ENCODE measurements at places on chromosomes 5 and 9.

DNA sequence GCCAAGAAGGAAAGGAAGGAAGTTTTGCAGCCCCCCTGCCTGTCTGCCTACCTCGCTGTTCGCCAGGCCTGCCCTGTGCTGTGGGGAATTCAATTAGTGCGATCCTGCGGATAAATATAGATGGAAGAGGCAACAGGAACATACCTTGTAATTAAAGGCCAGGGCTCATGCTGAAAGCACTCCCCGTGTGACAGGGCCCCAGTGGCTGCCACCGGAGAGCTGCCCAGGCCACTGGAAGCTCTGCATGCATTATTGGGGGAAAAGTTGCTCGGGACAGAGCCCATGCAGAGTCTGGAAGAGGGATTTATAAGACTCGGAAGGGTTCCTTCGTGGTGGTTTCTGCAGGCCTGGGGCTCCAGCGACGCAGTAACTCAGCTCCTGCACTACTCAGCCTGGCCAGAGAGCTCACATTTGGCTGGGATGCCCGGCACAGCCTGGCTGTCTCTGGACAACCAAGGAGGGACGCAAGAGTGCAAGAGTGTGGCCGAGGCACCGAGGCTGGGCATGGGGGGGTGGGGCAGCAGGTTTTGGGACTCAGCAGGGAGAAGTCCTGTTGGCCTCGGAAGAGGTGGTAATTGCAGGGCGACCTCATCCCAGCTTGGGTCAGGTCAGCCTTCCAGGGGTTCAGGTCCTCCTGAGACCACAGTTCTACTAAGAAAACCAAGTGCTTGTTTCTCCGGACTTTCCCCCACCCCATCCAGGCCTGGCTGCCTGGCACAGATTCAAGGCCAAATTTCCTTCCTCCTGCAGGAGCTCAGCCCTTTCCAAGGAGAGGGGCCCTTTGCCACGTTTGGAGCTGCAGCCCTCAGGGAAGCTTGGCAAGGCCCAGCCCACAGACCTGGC lies 68.1 kb upstream of the GGTA1 start:
- peak overlapping the region; percentile 34 for H3K27ac ChIP-seq
- peak overlapping the region; percentile 44 for H3K4me3 ChIP-seq
- DNase-seq = no peak
- H3K4me1 ChIP-seq = peaks cover 32% of the 10 kb centered on the region
- H3K36me3 ChIP-seq = no peaks in the 10 kb centered on the region
- no peaks in the 10 kb centered on the region for H3K27me3 ChIP-seq

DNA sequence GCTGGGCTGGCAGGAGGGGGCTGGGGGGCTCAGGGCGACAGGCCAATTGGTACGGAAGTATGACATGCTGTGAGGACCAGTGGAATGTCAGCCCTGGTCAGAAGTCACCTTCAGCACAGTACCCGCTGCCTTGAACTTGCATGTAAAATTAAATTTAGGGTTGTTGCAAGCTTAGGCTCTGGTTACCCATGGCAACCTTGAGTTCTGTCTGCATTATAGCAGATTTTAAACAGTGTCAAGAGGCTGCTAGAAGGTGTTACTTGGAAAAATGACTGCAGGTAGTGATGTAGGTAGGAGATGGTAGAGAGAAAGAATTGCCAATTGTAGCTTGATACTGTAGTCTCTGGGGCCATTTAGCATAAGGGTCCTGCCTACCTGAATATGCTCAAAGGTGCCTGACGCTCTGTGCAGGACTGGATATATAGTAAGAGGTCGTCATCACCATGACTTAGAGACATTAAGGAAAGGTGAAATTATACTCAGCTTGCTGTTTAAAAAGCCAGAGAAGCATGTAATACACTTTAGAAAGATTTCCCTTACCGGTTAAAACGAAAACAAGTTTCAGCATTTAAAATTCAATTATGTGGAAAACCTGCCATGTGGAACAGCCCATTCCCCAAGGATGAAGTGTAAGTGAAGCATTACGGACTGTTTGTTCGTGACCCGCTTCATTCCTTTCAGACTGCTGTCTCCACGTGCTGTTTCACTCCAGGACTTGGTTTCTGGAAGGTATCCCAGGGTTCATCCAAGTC lies 169.0 kb downstream of the PDZD2 start:
- no peaks in the 10 kb centered on the region for H3K4me1 ChIP-seq
- no peak overlapping the region for H3K4me3 ChIP-seq
- no peak overlapping the region for H3K27ac ChIP-seq
- DNase-seq = no peak

DNA sequence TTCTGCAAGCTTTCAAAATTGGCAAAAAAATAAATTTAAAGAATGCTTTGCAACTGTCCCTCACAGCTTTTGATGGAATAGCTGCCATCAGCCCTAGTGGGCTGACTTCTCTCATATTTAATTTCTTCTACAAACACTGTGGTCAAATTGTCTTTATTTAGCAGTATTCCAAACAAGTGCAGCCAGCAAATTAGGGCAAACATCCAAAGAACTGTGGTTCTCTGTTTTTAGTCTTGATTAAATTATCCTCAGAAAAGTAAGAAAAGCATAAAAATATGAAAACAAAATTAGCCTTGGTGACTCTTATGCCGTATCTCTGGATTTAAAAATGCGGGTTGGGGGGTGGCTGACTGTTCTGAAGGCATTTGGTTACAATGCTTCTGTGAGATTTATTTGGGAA lies 95.8 kb upstream of the RETREG1 start:
- peaks cover 22% of the 10 kb centered on the region for H3K36me3 ChIP-seq
- no peak overlapping the region for H3K27ac ChIP-seq
- no peak for DNase-seq
- no peak overlapping the region for H3K4me3 ChIP-seq

DNA sequence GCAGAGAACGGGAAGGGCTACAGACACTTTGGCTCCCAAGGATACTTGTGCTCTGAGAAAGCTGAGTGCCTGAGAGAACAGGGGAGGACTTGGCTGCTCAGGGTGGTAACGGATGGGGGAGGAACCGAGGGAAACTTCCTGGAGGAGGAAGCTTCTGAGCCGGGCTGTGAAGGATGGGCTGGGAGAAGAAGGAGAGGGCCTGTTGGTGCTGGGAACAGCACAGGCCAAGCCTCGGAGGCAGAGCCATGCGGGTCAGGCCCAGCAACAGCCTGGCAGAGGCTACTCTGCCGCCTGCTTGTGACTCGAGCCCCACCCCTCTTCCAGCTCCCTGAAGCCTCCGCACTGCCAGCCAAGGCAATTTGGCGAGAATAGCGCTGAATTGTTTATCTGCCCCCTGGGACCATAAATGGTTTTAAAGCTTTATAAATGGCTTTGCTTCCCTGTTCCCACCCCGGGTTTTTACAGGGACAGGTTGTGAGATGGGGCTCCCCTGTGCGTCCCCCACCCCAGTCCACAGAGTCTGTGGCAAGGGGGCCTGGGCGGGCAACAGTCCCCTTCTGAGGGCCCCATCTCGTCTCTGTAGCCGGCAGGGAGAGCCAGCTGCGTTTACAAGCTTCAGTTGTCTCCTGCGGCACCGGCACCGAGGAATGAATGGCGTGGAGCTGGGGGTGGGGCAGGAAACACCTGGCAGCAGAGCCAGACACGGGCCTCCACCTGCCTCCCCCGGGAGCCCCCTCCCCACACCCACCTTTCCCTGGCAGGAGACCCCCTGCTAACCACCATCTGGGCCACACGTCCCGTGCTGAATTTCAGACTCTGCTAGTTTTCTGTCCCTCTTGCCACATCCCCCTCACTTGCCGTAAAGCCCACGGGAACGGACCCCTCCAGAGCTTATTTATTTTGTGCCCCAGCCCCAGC lies 24.4 kb downstream of the FAM163B start:
- H3K27ac ChIP-seq = no peak overlapping the region
- peaks cover 26% of the 10 kb centered on the region for H3K4me1 ChIP-seq
- H3K27me3 ChIP-seq = peaks cover 5% of the 10 kb centered on the region
- no peak overlapping the region for H3K4me3 ChIP-seq
- no peaks in the 10 kb centered on the region for H3K36me3 ChIP-seq

DNA sequence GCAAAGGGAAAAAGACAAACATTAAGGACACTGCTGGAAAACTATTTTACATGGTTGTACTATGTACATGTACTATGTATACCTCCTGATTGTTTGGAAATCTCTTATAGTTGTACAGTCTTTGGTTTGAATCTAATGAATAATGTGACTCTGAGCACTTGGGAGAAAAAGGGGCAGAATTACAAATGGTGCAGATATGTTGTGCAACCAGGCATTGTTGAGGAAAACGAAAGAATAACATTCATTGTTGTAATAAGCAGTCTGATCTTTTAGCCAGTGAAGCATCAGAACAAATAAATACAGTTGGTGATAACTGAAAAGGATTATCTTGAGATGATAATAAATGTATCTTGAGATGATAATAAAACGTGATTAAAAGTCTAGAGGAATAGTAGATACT lies 87.2 kb downstream of the CSNK1G3 start:
- no peaks in the 10 kb centered on the region for H3K4me1 ChIP-seq
- H3K27ac ChIP-seq = no peak overlapping the region
- no peaks in the 10 kb centered on the region for H3K36me3 ChIP-seq
- H3K27me3 ChIP-seq = no peaks in the 10 kb centered on the region
- no peak for DNase-seq

DNA sequence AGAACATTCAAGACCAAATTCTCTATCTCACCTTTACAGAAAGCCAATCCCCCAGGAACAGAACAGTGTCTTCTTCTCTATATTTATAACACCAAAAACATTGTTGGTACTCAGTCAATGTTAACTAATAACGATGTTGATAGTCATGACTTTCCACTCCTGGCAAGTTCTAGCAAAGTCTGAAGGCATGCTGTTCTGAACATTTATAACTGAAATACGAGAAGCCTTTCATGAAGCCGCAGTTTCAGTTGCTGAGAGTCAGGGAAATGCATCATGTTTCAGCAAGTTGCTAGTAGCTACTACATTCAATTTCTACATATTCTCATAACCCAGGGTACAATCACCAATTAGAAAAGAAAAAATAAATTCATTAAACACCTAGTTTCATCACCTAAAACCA lies 301.4 kb downstream of the PDE4D start:
- H3K27ac ChIP-seq = no peak overlapping the region
- no peak overlapping the region for H3K4me3 ChIP-seq
- no peaks in the 10 kb centered on the region for H3K27me3 ChIP-seq
- H3K36me3 ChIP-seq = no peaks in the 10 kb centered on the region

DNA sequence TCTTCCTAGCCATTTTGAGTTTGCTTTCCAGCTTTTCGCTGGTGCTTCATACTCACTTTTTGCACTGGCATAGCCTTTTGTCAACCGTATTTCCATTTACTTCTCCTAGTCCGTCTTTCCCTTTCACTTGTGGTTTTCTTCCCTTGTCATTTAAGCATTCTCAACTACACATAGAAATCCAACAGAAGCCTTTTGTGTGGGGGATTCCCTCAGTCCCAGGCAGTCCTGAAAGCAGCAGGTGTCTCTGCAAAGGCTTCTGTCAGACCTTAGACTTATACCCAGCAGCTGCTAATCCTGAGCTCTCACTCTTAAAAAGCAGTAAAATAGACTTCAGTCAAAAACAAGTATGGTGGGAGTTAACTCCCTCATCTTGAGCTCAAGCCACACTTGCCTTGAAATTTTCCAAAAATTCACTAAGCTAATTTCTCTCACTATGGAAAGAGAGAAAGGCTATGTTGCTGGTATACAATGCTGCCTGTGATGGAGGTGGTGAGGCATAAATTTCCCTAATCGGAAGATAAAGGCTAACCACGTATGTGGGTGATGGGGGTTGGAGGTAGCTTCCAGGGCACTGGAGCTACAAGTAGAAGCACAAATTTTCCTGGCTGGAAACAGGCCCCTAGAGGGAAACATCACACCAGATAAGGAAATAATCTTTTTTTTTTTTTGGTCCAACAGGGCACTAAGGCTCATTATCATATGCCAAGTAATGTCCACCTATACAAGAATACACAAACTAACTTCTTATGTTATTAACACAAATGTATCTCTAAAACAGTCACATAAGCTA lies 34.8 kb upstream of the IFNK start:
- H3K4me3 ChIP-seq = no peak overlapping the region
- no peak for DNase-seq
- H3K4me1 ChIP-seq = no peaks in the 10 kb centered on the region
- H3K27me3 ChIP-seq = no peaks in the 10 kb centered on the region
- H3K36me3 ChIP-seq = no peaks in the 10 kb centered on the region

DNA sequence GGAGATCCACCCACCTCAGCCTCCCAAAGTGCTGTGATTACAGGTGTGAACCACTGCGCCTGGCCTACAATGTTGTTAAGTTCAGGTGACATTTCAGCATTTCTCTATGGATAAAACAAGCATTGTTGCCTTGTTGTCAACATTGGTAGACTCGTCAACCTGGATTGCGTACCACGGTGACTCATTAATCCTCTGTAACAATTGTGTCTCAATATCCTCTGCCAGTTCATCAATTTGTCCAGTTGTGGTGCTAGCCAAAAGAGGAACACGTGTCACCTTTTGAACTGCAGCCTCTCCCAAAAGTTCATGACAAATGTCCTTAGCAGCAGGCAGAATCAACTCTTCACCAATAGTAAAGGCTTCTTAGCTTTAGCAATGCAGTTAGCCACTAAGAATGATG lies 46.3 kb upstream of the LARP1 start:
- peaks cover 11% of the 10 kb centered on the region for H3K4me1 ChIP-seq
- no peaks in the 10 kb centered on the region for H3K27me3 ChIP-seq
- no peak for DNase-seq

GRCh38 chr5:3661755-3662296 lies 66.2 kb downstream of the IRX1 start:
- no peak for DNase-seq
- no peaks in the 10 kb centered on the region for H3K36me3 ChIP-seq
- no peak overlapping the region for H3K4me3 ChIP-seq
- H3K4me1 ChIP-seq = no peaks in the 10 kb centered on the region
- H3K27me3 ChIP-seq = no peaks in the 10 kb centered on the region
- H3K27ac ChIP-seq = no peak overlapping the region

GRCh38 chr5:6820851-6821479 lies 107.7 kb downstream of the TENT4A start:
- H3K4me1 ChIP-seq = no peaks in the 10 kb centered on the region
- no peak overlapping the region for H3K27ac ChIP-seq
- no peaks in the 10 kb centered on the region for H3K36me3 ChIP-seq
- H3K27me3 ChIP-seq = no peaks in the 10 kb centered on the region
- no peak for DNase-seq
- no peak overlapping the region for H3K4me3 ChIP-seq

DNA sequence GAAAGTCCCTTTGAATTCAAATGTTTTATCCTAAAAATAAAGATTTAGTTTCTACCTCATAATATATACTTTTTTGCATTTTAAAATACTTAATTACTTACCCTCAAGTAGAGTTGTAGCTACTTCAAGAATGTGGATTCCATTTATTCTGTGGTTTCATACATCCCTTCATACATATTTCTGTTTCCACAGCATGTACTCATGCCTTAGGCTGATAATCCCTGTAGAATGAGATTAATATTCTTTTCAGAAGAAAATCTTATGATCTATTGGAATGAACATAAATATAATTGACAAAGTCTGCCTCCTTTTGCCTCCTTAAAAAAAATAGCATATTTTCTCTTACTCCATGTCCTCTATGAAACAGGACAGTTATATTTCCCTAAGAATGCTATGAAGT lies 465.7 kb downstream of the DTWD2 start:
- H3K36me3 ChIP-seq = no peaks in the 10 kb centered on the region
- no peak overlapping the region for H3K27ac ChIP-seq
- DNase-seq = no peak
- H3K4me1 ChIP-seq = no peaks in the 10 kb centered on the region
